ENCODE measurements at places on chromosomes 11 and 22. TPM values are rescaled to one million over a fixed set of nuclear protein-coding genes. Genes with fewer than 3 reads are reported as not detected.

The BIRC3 gene
- total RNA-seq, result 11.6 TPM

The TIGD3 gene
- 2.0 TPM for total RNA-seq

The TYR gene
- not detected for total RNA-seq

DNA sequence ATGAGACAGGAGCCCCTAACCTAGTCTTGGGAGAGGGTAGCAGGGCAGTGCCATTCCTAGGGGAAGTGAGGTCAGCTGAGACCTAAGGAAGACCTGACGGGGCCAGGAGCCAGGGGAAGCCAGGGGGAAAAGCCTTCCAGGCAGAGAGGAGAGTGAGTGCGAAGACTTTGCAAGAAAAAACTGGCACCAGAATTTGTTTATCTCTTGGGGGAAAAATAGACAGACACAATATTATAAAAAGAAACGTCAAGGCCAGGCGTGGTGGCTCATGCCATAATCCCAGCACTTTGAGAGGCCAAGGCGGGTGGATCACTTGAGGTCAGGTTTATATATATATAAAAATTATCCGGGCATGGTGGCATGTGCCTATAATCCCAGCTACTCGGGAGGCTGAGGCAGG lies 26.9 kb upstream of the TESMIN start:
- no peak for DNase-seq

- no peak for DNase-seq
These were observed 741 bp downstream of the PHRF1 start for GRCh38 chr11:576811-577610.

GRCh38 chr11:15793043-15793996 lies 563.0 kb downstream of the SOX6 start:
- DNase-seq, result no peak
